Mucosa of gallbladder (tissue), 1 donor: ENCODE measurements at places on chromosomes 5 and 9.
A peak's percentile ranks its signal among the peaks of the same experiment; 100 is the strongest.

DNA sequence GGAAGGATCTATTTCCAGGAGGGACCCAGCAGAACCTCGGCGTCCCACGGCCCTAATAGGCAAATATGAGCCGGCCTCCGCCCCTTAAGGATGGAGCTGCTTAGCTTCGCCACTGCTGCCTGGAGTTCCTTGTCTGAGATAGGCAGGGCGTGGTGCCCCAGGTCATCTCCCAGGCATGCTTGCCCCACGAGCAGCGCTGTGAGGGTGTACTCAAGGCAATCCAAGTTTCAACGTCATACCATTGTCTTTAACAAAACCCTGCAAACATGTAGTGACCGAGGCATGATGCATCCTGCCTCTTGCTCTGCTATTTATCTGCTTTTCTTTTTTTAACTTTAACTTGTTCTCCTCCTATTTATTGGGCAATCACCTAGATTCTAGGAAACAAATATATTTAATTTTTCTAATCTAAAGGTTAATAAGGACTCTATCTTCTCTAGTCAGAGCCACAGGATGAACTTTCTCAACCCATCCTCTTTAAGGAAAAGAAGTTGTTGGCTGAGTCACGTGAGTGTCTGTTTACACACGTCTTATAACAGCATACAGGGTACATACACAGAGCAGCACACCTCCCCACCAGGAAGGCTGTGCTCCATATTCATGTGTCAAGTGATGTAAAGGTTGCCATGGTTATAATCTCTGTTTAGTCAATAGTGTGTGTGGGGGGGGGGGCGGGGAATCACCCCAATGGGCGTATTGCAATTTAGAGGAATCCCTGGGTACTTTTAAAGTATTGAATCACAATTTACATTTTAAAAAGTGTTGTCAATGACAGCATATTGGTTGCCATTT lies 27.3 kb upstream of the ZSWIM6 start:
- DNase-seq: peak; percentile 78

DNA sequence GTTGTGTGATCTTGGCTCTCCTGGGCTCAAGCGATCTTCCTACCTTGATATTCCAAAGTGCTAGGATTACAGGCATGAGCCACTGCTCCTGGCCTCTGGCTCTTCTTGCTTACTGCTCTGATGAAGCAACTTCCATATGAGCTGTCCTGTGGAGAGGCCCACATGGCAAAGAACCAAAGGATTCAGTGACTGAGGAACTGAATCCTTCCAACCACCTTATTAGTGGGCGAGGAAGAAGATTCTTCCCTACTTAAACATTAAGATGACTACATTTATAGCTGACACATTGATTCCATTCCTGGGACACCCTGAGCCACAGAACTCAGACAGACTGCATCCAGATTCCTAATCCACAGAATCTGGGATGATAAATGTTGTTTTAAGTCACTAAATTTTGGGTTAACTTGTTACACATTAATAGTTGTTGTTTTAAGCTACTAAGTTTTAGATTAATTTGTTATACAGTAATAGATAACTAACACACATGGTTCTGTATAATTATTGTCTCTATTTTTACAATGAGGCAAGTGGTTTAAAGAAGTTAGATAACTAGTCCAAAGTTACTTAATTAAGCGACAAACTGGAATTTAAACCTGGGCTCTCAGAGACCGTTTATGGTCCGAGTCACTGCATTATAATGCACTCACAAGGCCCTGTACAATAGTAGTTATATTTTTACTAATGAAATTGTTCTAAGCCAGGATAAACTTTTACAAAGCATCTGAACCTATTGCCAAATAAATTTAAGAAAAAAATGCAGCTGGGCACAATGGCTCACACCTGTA lies 16.7 kb upstream of the SLCO4C1 start:
- no peak for DNase-seq

DNA sequence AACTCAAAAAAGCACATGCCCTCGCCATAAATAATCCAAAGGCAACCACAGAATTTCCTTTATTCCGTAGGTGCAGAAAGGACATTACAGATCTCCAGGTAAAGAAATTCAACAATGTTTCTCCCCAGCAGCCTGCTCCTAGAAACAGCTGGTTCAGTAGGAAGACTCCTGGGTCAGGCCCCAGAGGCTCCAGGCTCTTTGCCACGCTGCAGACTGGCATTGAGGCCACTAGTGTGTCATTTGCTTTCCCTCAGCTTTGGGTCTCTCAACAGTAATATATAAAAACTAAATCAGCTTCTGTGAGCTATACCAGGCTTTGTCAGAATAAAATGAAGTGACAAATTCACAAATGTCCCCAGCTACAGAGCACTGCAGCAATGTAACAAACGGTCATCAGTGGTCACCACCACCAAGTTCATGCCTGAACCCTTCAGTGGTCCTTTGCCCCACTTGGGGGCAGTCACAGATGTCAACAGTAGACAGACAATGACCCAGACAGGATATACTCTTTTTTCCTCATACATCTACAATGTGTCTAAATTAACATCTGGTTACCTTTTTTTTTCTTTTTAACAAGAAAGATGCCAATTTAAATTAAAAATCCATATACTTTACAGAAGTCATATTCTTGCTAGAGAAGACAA lies 93.5 kb downstream of the MARCHF3 start:
- no peak for DNase-seq

DNA sequence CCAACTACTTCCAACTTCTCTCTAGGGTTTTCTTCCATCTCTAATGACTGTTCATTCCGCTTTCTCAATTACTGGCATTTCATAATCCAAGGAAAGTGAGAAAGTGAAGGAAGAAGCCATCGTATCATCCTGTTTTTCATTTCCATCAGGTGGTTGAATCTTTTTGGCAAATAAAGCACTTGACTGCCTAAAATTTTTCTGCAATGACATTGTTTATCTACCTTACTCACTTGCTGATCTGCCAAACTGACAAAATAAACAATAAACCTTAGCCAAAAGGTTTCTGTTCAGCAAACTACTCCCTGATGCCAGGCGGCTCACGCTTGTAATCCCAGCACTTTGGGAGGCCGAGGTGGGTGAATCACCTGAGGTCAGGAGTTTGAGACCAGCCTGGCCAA lies 18.4 kb downstream of the FNBP1 start:
- no peak for DNase-seq

GRCh38 chr5:108216890-108217289 lies 165.0 kb downstream of the FBXL17 start:
- DNase-seq: no peak

- no peak for DNase-seq
These were observed 1183.3 kb downstream of the DTWD2 start for GRCh38 chr5:117805058-117805457.

DNA sequence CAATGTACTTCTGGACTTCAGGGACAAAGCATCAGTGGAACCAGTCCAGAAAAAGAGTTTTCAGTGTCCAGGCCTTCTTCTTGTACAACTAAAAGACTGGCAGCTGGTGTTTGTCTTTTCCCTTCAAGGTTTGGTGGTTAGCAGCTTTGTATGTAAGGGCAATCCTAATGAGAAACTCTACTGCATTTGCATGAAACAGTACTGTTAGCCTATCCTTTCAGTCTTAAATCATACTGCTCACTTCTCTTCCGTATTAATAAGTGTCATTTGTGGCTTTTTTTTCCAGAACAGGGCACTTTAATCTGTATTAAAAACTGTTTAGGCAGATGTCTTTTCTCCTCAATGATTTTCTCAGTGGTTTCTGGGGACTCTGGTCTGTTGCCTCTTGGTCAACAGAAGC lies 48.9 kb downstream of the FAM174A start:
- no peak for DNase-seq

DNA sequence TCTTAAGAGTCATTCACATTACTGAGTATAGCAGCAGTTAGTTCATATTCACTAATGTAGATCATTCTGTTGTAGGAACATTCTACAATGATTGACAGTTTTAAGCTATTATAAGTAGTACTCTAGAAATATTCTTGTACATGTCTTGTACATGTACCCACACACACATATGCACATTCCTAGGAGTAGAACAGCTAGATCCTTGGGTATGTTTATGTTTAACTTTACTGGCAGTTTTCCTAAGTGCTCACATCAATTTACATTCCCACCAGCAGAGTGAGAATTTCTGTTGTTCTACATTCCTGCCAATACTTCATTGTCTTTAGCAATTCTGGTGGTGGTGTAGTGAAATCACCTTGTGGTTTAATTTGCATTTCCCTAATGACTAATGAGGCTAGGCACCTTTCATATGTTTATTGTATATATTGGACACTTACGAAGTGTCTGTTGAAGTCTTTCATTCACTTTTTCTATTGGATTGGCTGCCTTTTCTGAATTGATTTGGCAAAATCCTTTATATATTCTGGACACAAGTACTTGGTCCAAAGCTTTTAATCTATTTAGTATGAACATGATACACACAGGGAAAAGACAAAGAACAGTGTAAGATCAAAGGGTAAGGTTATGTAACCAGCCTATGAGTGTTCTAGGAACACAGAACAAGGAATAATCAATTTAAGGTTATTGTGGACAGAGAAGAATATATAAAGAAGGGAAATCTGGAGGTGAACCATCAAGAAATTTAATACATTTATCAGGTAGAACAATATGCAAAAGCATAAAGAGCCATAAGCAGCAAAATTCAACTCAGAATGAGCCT lies 95.6 kb downstream of the MLLT3 start:
- no peak for DNase-seq

DNA sequence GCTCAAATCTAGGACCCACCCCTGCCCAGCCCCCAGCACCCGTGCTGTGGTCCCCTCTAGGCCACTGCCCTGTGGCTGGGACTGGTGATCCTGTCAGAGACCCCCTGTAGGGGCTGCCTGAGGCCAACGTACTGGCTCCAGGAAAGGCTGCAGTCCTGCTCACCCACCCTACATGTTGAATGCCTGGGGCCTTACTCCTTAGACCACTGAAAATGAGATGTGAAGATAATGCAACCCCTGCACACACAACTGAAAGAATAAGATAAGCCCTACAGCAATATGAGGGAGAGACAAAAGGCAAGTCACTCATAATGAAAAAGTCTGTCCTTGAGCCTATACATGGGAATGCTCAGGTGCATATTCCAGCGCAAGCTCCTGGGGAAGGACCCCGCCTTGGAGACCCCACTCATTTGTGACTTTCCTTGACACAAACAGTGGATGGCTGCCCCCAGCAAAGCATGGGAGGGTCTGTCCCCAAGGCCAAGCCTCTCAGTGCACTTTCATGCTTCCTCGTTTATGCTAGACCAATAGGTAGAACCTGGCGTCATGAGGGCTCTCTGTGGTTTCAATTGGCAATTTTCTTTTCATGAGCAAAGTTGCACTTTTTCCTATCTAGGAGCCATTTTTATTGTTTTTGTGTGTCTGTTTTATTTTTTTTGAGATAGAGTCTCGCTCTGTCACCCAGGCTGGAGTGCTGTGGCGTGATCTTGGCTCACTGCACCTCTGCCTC lies 12.5 kb upstream of the WNK2 start:
- no peak for DNase-seq

GRCh38 chr9:68489646-68490045 lies 51.0 kb downstream of the TMEM252 start:
- no peak for DNase-seq

DNA sequence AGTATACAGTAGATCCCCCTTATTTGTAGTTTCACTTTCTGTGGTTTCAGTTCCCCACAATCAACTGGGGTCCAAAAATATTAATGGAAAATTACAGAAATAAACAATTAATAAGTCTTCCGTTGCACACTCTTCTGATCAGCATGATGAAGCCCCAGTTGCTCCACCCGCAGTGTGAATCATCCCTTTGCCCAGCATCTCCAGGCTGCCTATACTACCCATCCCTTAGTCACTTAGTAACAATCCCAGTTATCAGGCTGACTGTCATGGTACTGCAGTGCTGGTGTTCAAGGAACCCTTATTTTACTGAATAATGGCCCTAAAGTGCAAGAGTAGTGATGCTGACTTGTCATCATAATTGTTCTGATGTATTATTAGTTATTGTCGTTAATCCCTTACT lies 28.9 kb downstream of the SHC3 start:
- DNase-seq: no peak

DNA sequence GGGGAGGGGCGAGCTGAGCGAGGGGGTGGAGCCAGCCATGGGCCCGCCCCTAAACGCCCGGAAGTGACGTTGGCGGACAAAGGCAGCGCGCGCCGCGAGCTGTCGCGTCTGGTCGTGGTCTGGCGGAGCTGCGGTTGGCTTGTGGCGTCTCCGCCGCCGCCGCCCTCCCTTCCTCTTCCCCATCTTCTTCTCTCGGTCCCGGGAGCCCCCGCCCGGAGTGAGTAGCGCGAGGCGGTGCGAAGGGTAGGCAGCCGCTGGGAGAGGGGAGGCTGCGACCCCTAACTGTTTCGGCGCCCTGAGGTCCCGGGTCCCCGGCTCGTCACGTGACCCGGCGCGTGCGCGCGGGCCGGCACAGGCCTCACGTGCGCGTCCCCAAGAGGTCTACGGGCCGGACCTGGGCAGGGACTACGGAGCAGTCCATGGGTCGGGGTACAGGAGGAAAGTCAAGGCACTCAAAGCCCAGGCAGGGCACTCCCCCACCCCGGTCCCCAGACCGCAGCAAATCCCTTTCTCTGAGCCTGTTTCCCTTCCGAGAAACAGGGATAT lies at the start of gene NTMT1:
Gene NTMT1 (plus strand): TSS at position 85 of the 546 bp plus-strand sequence. CDS start 6,541 bp downstream, outside the sequence.
- peak; percentile 89 for DNase-seq

GRCh38 chr5:139844472-139845145 lies 49.0 kb downstream of the PSD2 start:
- peak; percentile 61 for DNase-seq

- DNase-seq: no peak
These were observed 20.9 kb downstream of the FABP6 start for GRCh38 chr5:160250226-160250625.

DNA sequence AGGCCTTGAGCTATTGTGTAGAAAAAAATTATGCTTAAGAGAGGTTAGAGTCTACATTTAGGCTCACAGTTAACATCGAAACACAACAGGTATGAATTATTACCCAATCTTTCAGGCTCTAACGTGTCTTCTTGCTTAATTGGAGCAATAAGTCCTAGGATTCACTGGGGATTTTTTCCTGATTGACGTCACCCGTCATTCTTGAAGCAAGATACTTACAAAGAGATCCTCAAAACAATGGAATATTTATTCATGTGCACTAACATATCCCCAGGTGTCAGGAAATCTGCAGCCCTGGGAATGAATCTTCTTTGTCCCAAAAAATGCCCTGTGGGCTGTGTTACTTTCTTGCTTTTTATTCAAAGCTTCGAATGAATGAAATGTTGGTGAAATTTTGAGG lies 413.5 kb downstream of the NFIB start:
- DNase-seq: no peak

GRCh38 chr5:35345222-35345621 lies 114.9 kb upstream of the PRLR start:
- no peak for DNase-seq

- DNase-seq: no peak
These were observed 17.0 kb downstream of the UTP15 start for GRCh38 chr5:73582285-73583145.
